PC-9 (cell line): ENCODE measurements at places on chromosomes 7 and 10.

GRCh38 chr7:47326220-47326619, 255.7 kb downstream of the TNS3 start:
- no peak for DNase-seq

- no peak for DNase-seq
Measured at GRCh38 chr7:65809259-65809981, 63.5 kb upstream of the VKORC1L1 start.

DNA sequence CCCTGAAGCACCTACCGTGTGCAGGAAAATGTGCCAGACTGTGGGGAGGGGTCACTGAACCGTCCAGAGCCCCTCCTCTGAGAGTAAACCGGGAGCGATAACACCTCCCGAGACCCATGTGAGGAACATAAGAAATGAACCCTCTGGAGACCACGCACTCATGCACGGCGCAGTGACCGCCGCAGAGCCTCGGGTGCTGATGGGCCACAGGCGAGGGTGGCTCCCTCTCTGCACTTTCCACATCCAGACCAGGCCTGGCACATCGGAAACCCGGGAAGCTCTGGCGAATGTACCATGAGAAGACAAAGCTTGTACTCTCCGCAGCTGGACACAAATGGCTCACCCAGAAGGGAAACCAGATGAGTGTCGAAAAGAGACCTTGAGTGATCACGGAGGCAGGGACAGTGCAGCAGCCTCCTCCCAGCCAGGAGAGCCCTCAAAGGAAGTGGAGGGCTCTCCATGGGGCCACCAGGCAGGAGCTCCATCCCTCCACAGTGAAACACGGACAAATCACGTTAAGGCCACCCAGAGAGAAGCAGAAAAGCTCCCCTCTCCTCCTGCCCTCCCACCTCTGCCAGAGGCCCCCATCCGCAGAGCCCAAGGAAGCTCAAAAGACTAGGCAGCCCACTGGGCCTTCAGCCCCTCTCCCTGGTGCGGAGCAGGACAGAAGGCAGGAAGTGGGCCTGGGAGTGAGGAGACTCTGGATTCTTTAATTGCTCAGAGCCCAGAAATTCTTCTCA, 178.1 kb upstream of the PPP2R2D start:
- DNase-seq, result no peak

DNA sequence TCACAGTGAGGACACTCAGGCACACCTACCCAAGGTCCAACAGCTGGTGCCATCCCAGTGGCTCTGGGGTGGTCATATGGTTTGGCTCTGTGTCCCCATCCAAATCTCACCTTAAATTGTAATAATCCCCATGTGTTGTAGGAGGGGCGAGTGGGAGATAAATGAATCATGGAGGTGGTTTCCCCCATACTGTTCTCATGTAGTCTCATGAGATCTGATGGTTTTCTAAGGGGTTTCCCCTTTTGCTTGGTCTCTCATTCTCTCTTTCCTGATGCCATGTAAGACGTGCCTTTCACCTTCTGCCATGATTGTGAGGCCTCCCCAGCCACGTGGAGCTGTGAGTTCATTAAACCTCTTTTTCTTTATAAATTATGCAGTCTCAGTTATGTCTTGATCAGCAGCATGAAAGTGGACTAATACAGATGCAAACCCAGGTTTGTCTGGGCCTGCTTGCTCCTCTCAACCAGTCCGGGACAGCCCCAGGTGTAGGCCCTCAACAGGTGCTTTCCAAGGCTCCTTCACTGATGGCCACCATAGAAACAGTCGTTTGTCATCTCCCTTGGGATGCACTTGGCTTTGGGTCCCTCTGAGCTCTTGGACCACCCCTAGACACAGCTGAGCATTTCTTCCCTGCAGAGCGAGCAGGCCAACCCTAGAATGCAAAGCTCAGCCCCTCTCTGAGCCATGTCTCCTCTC, 101.3 kb upstream of the CTBP2 start:
- no peak for DNase-seq

DNA sequence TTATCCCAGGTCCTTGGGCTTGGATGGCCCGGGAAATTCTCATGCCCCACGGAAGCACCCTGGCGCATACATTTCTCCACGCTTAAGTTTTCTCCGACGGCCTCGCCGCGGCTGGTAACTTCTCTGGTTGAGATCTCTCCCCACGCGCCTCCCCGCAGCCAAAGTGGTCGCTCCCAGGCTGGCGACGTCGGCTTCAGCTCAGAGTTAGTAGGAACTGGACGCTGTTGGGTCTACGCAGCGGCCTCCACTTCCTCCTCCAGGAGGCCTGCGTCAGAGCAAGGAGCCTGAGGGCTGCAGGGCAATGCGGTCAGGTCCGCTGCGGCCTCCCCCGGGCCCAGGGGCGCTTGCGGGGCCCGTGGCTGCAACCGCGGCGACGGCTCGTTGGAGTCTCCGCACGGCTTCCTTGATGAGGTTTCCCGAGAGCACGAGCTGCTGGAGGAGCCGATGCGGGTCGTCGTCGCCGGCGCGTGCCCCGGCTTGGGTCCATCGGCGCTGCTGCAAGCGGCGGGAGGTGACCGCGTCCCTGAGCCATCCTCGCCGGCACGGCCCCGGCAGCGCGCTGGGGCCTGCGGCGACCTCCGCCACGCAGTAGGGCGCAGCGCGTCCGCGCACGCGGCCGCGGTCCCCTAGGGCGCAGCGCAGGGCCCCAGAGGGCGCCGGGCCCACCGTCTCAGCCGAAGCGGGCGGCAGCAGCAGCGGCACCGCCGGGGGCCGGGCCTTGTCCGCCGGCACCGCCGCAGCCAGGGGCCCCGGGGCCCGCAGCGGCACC, 744 bp downstream of the FRAT2 start:
- no peak for DNase-seq

DNA sequence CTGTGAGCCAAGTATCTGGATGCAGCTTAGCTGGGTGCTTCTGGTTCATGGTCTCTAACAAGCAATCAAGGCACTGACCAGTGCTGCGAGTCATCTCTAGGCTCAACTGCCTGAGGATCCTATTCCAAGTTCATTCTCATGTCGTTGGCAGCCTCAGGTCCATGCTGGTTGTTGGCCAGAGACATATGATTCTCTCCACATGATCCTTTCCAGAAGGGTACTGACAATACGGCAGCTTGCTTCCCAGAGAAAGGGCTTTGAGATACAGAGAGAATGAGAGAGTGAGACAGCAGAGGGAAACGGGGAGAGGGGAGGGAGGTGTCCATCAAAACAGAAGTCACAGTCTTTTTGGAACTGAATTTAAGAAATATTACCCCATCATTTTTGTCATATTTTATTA, 405.6 kb downstream of the XPNPEP1 start:
- no peak for DNase-seq

DNA sequence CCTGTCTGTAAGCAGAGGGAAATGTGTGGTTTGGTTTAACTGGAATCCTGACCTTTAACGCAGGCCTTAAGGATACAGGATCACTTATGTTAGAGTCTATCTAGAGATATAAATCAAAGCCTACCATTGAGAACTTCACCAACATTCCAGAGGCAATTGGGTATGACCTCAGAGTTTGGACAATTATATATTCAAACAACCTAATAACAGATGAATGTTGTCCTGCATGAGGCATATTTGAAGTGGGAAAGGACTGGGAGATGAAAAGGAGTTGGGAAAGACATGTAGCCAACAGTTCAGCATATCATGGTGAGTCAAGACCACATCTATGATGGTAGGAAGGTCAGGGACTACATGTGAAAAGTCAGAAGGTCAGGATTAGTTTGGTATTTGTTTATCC, 274.2 kb downstream of the DOCK4 start:
- no peak for DNase-seq

- no peak for DNase-seq
Measured at GRCh38 chr7:47609803-47610452, 28.0 kb upstream of the TNS3 start.

- no peak for DNase-seq
Measured at GRCh38 chr10:31914370-31914769, 14.3 kb downstream of the ARHGAP12 start.

GRCh38 chr10:22285130-22285529, 31.1 kb upstream of the COMMD3 start:
- DNase-seq, result no peak

DNA sequence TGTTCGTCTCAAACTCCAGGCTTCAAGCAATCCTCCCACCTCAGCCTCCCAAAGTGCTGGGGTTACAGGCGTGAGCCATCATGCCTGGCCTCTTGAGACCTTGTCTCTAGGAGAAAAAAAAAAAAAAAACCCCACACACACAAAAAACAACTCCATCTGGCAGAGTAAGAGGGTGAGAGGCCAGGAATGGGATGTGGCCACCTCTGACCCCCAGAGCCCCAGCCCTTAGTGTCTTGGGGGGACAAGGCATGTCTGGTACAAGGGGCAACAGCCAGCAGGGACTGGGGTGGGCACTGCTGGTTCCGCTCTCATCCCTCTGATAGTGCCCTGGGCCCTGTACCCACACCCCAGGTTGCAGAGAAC, 15.6 kb upstream of the TNRC18 start:
- no peak for DNase-seq

- DNase-seq, result no peak
Measured at GRCh38 chr7:54964136-54964535, 54.7 kb upstream of the EGFR start.

DNA sequence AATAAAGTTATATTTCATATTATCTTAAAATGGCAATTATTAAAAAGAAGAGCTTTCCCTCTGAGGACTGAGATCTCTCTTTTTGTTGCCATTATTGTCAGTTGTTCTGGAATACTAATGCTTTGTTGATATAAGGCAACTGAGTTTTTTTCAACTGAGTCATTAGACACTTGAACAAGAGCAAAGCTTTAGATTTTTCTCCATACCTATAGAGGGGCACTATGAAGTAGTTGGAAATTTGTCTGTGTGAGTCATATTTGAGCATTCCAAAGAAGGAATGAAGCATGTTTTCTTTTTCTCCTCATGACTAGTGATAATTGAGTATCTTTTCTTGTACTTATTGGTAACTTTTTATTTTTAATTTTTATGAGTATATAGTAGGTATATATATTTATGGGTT, 24.5 kb downstream of the RPA3 start:
- DNase-seq, result peak; percentile 87

DNA sequence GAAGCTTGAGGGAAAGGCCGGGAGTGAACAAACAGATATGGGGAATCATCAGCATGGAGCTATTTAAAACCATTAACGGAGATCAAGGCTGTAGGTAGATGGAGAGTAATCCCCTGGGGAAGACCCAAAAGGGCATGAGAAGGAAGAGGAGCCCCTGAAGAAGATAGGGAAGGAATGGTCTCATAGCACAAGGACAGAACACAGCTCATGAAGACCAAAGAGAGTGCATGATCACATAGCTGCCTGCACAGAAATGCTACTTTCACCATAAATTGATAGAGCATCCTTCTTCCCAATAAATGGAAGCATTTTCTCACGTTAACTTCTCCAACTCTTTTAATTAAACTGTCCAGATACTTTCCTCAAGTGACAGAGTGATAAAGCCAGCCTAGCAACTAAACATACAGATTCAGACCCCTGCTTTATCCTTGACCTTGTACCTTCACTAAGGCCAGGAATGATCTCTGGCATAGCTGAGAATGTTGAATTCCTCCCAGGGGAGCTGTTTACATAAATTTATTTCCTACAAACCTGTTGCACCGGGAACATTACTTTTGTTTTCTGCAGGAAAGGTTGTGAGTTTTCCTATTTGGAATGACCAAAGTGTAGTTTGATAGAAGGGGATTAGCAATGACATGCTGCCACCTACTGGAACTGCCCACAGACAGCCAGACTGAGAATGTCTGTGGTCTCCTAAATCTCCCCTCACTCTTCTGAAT, 110.8 kb upstream of the LRGUK start:
- DNase-seq, result peak; percentile 16

DNA sequence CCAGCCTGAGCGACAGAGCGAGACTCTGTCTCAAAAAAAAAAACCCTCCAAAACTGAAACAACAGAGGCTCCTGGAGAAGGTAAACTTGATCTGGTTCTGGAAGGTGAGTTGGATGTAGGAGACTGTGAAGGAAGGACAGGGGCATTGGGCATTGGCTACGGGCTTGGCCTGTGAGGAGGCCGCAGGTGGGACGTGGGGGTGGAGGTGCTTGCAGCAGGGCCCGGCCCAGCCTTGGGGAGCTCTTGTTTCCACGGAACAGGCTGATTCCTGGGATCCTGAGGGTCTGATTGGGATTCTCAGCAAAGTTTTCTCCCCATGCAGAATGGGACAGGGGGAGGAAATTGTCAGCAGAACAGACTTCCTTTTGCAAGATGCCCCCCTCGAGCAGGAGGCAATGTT, 30.6 kb downstream of the IL15RA start:
- DNase-seq, result no peak

DNA sequence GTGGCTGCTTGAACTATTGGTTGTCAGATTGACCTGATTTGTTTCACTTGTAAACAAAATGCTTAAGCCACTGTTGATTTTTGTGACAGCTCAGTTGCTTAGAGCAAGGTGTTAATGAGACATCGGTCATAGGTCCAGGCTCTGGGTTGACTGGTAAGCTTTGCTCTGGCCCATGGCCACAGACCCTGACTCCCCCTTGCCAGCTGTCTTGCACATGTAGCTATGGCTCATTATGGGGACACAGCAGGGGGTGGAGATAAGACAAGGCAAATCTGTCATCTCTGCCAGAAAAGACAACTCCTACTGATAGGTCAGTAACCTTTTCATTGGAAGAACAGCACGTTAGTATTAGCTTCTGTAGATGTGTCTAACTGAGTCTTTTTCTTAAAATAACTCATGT, 95.3 kb downstream of the KAT6B start:
- peak; percentile 42 for DNase-seq

- DNase-seq, result no peak
Measured at GRCh38 chr7:36155811-36156361, 2.8 kb downstream of the EEPD1 start.

- DNase-seq, result no peak
Measured at GRCh38 chr10:99656199-99657064, 2.9 kb upstream of the ENTPD7 start.

DNA sequence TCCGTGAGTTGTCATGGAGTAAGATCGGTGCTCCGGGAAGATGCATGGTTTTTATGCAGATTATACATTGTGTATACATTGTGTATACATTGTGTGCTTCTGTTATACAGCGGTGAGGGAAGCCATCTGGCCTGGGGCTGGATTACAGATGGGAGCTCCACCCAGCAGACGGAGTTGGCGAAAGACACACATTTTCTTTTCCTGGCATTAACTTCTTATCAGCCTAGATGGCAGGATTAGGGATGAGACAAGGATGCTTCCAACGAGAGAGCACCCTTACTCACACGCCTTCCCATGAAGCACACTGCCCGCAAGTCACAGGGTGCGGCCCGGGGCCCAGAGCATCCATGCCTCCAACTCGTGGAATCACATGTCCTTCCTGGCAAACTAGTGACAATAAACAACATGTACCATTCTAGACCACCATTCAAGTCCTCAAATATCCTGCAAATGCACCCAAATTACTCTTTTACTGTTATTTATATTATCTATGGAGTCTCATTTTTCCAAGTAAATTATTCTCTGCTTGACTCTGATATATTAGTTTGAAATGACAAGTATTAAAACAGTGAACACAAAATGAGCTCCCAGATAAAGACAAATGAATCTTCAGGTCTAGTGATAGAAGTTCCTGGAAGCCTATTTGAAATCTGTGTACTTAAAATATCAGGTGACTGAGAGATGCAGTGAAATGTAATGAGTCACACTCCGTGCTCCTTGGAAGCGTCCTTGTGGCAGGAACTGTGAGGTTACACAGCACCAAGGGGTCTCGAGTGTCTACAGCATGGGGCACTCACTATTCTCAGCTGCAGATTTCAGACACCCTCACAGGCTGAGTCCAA, 29.8 kb upstream of the PPP2R2D start:
- DNase-seq, result no peak
